ENCODE measurements at places on chromosomes 6 and 20. TPM values are rescaled to one million over a fixed set of nuclear protein-coding genes. Genes with fewer than 3 reads are reported as not detected.

The RNF217 gene
- 29.2 TPM for total RNA-seq

The KLHDC3 gene
- total RNA-seq: 58.8 TPM

The PNLDC1 gene
- 0.49 TPM for total RNA-seq

The E2F1 gene
- 2.4 TPM for total RNA-seq

The TRAM2 gene
- 24.2 TPM for total RNA-seq

The TAGAP gene
- 12.9 TPM for total RNA-seq

The KCNK16 gene
- not detected for total RNA-seq

The EYS gene
- total RNA-seq: not detected

The C6orf58 gene
- not detected for total RNA-seq

The VSTM2L gene
- total RNA-seq: 12.9 TPM

The BACH2 gene
- total RNA-seq: 4.9 TPM

The CABLES2 gene
- total RNA-seq: 4.1 TPM

The GDAP1L1 gene
- not detected for total RNA-seq

The CCNC gene
- 40.3 TPM for total RNA-seq

The PTCRA gene
- 5.0 TPM for total RNA-seq

The AIF1 gene
- total RNA-seq: 55.3 TPM

The CASP8AP2 gene
- total RNA-seq: 16.5 TPM
